ENCODE measurements at places on chromosomes 3 and 15. TPM values are rescaled to one million over a fixed set of nuclear protein-coding genes. Genes with fewer than 3 reads are reported as not detected.

DNA sequence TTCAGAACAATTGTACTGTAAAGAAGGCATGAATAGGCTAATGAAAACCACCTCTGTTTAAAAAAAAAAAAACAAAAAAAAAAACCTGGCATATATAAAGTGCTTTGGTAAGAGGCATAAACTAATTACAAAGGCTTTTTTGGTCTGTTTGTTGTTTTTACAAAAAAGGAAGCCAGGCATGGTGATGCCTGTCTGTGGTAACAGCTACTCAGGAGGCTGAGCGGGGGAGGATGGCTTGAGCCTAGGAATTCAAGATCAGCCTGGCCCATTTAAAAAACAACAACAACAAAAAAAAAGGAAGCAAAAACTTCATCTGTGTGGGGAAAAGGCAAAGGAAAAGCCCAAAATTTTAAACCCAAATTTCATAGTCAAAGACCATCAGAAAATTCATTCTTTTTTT, 47.0 kb downstream of the OSBPL10 start:
- no peak overlapping the region for H3K4me3 ChIP-seq
- no peak overlapping the region for H3K27ac ChIP-seq
- no peaks in the 10 kb centered on the region for H3K36me3 ChIP-seq
- no peaks in the 10 kb centered on the region for H3K27me3 ChIP-seq
- no peaks in the 10 kb centered on the region for H3K4me1 ChIP-seq
- DNase-seq: no peak

- no peak overlapping the region for H3K27ac ChIP-seq
- DNase-seq: no peak
- H3K4me3 ChIP-seq: no peak overlapping the region
- no peaks in the 10 kb centered on the region for H3K27me3 ChIP-seq
Observed at GRCh38 chr3:18137958-18138357, 287.2 kb downstream of the SATB1 start.

DNA sequence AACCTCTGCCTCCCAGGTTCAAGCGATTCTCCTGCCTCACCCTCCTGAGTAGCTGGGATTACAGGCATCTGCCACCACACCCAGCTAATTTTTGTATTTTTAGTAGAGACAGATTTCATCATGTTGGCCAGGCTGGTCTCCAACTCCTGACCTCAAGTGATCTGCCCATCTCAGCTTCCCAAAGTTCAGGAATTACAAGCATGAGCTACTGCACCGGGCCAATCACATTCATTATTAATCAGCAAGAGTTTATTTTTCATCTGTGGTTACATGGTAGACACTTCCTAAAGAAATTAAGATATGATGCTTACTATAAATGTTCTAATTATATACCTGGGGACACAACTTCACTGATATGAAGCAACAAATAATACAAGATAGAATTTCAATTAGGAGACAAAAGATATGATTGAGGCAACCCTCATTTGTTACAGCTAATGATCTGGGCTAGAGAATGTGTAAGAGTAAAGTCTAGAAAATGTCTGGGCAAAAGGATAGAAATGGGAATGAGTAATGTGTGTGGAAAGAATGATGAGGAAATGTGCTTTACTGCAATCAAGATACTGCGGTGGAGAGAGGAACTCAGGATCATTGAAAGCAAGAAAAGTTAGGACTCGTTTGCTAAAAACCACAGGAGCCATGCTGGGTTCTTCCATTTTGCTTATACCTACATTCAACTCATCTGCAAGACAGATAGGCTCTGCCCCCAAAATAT, 366.8 kb downstream of the ZIC1 start:
- no peak overlapping the region for H3K27ac ChIP-seq
- no peaks in the 10 kb centered on the region for H3K27me3 ChIP-seq
- DNase-seq: peak; percentile 84
- H3K36me3 ChIP-seq: no peaks in the 10 kb centered on the region

GRCh38 chr15:61318802-61319525, 89.9 kb upstream of the RORA start:
- no peaks in the 10 kb centered on the region for H3K36me3 ChIP-seq
- no peak overlapping the region for H3K4me3 ChIP-seq
- no peak for DNase-seq
- no peaks in the 10 kb centered on the region for H3K4me1 ChIP-seq
- H3K27ac ChIP-seq: no peak overlapping the region

DNA sequence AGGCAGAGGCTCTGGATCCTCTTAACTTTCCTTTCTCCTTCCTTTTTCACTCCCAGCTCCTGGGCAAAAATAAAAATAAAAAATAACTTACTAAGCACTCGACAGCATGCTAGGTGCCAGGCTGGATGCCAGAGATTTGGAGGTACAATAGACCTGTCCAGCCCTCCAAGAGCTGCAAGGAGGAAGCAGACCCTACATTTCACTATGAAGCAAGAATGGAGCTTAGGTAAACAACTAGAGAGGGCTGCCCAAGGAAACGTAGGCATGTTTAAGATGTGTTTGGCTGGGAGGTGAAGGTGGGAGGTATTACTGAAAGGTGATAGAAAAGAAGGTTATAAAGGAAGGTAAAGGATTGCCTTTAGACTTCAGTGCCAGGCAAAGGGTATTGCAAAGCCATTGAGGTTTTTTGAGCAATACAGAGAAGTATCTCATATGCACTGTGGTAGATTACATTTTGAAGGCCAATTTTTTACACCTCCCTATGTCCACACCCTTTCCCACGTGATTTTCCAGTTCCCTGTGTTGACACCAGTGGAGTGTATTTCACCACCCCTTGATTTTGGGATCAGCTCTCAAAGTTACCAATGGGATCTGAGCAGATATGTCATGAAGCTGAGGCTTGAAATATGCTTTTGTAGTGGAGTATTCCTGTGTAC, 69.1 kb downstream of the DCLK3 start:
- H3K4me1 ChIP-seq: no peaks in the 10 kb centered on the region
- no peak for DNase-seq
- no peaks in the 10 kb centered on the region for H3K27me3 ChIP-seq
- no peaks in the 10 kb centered on the region for H3K36me3 ChIP-seq

- no peaks in the 10 kb centered on the region for H3K36me3 ChIP-seq
- H3K27ac ChIP-seq: peak overlapping the region; percentile 27
- H3K4me3 ChIP-seq: no peak overlapping the region
- peak; percentile 73 for DNase-seq
- H3K4me1 ChIP-seq: no peaks in the 10 kb centered on the region
Observed at GRCh38 chr3:196339493-196340254, 1.5 kb upstream of the TM4SF19 start.

GRCh38 chr3:46549989-46550388, 16.1 kb downstream of the LRRC2 start:
- H3K36me3 ChIP-seq: no peaks in the 10 kb centered on the region
- DNase-seq: no peak
- H3K27ac ChIP-seq: no peak overlapping the region
- H3K27me3 ChIP-seq: no peaks in the 10 kb centered on the region
- H3K4me1 ChIP-seq: peaks cover 3% of the 10 kb centered on the region
- no peak overlapping the region for H3K4me3 ChIP-seq

ATP2C1 gene
- 196 TPM for total RNA-seq

SFMBT1 gene
- 5.9 TPM for total RNA-seq

ZMYND10 gene
- 0.26 TPM for total RNA-seq

MESP2 gene
- 0.99 TPM for total RNA-seq

LTF gene
- not detected for total RNA-seq
